ENCODE measurements at places on chromosomes 5 and 9. TPM values are rescaled to one million over a fixed set of nuclear protein-coding genes. Genes with fewer than 3 reads are reported as not detected.

TMEM252 gene
- not detected for total RNA-seq

CXCL14 gene
- 7.8 TPM for total RNA-seq

SLCO4C1 gene
- 0.63 TPM for total RNA-seq

ACOT12 gene
- 5.0 TPM for total RNA-seq

PCDHGC4 gene
- 91.7 TPM for total RNA-seq

MAP1B gene
- total RNA-seq, result 1,237 TPM

GFPT2 gene
- total RNA-seq, result 18.5 TPM

LCN15 gene
- total RNA-seq, result not detected

PAPPA gene
- not detected for total RNA-seq

ABCA1 gene
- 41.6 TPM for total RNA-seq

NOXA1 gene
- total RNA-seq, result 2.5 TPM

BTNL9 gene
- total RNA-seq, result 5.6 TPM

GTF3C4 gene
- total RNA-seq, result 25.7 TPM

DMRT3 gene
- total RNA-seq, result not detected

FCN2 gene
- total RNA-seq, result not detected

TMEM171 gene
- total RNA-seq, result 0.94 TPM

FOXD4 gene
- 0.31 TPM for total RNA-seq

RFESD gene
- 2.5 TPM for total RNA-seq

Data from parietal lobe (tissue), 2 donors.